ENCODE measurements at places on chromosomes 7 and 10. TPM values are rescaled to one million over a fixed set of nuclear protein-coding genes. Genes with fewer than 3 reads are reported as not detected.

Gene PRKCQ
- 60.1 TPM for total RNA-seq

Gene GPR37
- not detected for total RNA-seq

Gene H2BK1
- not detected for total RNA-seq

Gene PPP1R17
- not detected for total RNA-seq

Gene MOGAT3
- total RNA-seq = not detected

Gene TPK1
- total RNA-seq = 10.7 TPM

Gene KIF20B
- total RNA-seq = 68.9 TPM

Gene CALML3
- total RNA-seq = not detected

Gene DAGLB
- total RNA-seq = 25.1 TPM

Gene DRGX
- total RNA-seq = not detected

Gene ICA1
- 0.76 TPM for total RNA-seq

Gene NEUROG3
- not detected for total RNA-seq

Gene SKAP2
- 12.5 TPM for total RNA-seq

Measured in activated CD8-positive, alpha-beta T cell treated with anti-CD3 and anti-CD28 coated beads, Interleukin-2, amount 10 ng/mL, durations not matched to agents 7 days and 5 days (primary cell).